ENCODE measurements at places on chromosomes 11 and 22.
A peak's percentile ranks its signal among the peaks of the same experiment; 100 is the strongest.

- DNase-seq, result no peak
These were observed 366.0 kb downstream of the RAB38 start for GRCh38 chr11:87809256-87809655.

- peak; percentile 63 for DNase-seq
These were observed 936 bp downstream of the BRD1 start for GRCh38 chr22:49826603-49827270.

DNA sequence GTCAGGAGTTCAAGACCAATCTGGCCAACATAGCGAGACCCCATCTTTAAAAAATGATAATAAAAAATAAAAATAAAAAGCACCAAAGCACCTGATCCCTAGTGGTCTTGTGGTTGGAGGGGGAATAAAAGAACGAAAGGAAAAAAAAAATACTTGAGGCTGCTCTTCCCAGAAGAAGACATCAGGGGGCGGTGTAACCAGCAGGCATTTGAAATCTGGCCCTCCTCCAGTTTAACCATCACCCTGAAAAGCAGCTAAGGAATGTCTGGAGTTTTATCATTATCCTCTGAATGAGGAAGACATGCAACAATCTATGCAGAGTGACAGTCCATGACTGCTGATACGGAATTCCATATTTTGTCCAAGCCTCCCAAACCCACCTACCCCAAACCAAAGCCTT, 5.6 kb upstream of the KCTD17 start:
- DNase-seq, result no peak

- DNase-seq, result no peak
These were observed 48.6 kb upstream of the SLC22A12 start for GRCh38 chr11:64542172-64543125.

- no peak for DNase-seq
These were observed 301.1 kb downstream of the BUD13 start for GRCh38 chr11:116471608-116472256.

DNA sequence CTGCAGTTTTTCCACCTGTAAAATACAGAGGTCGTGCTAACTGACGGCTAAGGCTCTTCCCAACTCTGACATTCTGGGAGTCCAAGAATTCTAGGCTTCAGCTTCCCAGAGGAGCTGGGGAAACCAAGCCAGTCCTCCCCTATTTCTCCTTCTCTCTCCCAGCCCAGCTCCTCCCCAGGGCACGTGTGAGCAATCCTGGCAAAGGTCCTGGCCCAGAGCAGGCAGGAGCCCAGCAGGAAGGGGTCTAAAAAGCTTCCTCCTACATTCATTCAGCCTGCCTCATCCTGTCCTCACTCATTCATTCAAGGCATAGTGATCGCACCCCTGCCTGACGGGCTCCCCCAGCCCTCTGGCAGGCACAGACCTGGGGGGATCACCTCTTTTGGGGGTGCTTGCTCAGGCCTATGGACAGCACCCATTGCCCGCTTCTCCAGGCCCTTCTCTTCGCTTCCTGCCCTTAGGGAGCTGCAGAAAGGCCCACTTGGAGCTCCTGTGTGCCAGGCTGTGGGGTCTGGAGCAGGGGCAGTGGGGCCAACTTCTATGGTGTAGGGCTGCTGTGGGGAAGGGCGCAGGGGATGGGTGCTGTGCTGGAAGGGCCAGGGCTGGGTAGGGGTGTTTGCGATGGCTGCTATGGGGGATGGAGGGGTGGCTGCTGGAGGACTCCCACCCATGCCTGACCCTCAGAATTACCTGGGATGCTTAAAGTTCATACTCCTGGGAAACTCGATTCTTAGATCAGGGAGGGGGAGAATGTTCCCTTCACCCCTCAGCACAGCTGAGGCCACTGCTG, 9.8 kb downstream of the KCNC1 start:
- no peak for DNase-seq

GRCh38 chr11:129195682-129196081, 3.6 kb upstream of the ARHGAP32 start:
- DNase-seq, result no peak

DNA sequence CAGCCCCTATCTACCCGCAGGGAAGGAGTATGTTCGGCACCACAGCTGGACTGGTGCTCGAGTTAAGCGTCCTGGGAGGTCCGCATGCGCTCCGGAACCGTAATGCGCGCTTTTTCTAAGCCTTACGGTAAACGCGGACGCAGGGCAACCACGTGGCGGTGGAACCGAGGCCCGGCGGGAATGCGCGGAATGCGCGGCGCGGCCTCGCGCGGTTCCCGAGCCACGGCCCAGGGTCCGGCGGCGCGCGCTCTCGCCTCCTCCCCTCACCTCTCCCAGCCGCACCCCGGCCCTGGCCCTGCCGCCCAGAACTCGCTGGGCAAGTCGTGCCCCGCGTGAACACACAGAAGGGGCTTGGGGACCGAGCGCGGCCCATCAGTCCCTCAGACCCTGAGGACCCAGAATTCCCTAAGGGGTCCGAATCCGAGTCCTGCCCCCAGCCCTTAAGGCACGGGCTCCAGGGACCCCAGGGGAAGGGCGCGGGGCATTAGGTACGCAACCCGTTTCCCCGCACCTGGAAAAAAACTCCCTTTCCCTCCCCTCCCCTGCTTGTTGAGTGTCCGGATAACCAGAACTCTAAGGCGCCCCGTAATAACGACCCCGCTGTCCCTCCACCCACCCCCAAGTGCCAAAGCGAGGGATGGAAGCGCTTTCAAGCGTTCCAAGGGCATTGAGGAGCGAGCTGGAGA, 4.3 kb upstream of the CCND1 start:
- DNase-seq, result no peak

DNA sequence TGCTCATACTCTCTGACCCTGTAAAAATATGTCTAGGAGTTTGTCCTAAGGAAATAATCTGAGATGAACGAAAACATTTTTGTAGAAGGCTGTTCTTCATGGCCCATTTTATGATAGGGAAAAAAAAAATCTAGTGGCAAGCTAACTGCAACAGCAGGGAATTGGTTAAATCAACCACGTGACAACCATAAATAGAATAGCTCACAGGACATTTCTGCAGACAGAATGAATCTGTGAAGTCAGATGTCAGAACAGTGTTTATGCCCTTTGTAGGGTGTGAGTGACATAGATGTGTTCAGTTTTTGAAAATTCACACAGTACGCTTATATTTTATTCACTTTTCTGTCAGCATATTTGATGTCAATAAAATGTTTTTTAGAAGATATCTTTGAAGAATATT, 16.1 kb downstream of the ARHGAP1 start:
- no peak for DNase-seq

- DNase-seq, result no peak
These were observed 50.2 kb downstream of the MIAT start for GRCh38 chr22:26707581-26707980.

GRCh38 chr11:32497951-32498350, 62.6 kb upstream of the WT1 start:
- DNase-seq, result no peak

DNA sequence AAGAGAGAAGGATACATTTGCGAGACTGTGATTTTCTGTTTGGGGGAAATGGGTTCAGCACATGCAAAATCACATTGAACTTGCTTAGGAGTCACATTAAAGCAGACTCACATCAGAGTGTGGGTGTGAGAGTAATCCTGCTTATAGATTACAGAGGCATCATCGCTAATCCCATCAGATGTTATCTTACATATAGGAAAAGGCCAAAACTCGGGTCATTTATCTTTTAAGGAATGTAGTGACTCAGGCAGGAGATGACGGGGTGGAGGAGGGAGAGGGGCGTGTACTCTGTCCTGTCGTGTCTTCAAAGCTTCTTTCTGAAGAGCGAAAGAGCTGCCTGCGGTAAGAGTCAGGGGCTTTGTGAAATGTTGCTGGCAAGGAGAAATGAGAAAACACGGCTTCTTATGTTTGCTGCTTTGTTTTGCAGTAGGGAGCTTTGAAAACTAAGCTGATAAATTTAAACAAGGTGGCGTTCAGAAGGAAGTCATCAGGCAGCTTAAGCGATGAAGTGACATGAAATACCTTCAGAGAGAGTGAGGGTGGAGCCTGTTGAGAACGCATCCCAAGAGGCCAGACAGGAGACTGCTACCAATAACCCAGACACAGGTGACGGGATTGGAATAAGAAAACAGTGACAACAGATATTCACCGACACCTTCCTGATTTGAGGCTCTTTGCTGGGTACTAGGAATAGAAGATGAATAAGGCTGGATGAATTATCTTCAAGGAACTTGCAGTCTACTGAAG, 2.2 kb upstream of the C11orf16 start:
- DNase-seq, result no peak

- no peak for DNase-seq
These were observed 462.4 kb upstream of the LRRC4C start for GRCh38 chr11:41921746-41922390.

DNA sequence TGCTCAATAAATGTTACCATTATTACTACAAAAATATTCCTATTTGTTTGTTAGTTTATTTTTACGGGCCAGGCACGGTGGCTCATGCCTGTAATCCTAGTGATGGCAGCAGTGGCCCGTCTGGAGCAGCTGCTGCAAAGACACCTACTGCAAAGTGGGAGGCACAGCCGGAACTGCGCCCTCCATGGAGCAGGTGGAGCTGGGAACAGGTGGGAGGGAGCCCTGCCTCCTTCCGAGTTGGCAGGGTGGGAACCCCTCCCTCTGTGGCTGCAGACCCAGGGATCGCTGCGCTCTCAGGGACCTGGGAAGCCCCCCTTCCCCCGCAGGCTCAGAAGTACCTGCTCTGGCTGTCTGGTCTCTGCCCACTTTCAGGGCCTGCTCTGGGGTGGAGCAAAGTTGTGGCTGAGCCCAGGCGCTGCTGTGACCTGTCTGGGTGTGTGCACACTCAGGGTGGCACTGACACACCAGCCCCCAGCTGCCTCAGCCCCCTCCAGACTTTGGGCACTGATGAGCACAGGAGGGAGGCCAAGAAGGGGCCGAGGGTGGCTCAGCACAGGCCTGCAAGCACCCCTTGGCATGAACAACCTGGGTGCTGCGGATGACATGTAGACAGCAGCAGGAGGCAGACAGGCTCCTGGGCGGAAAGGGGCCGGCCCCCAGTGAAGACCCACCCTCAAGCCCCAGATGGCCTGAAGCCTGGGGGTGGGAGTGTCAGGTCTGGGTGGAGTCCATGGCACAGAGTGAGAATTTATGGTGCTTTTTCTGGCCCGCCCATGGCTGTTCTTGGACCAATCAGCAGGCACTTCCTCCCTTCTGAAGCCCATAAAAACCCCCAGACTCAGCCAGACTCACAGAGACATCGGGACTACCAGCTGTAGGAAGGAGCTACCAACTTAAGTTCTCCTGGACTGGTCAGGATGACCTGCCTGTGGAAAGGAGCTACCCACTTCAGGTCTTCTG, 103.7 kb upstream of the CLMP start:
- no peak for DNase-seq

DNA sequence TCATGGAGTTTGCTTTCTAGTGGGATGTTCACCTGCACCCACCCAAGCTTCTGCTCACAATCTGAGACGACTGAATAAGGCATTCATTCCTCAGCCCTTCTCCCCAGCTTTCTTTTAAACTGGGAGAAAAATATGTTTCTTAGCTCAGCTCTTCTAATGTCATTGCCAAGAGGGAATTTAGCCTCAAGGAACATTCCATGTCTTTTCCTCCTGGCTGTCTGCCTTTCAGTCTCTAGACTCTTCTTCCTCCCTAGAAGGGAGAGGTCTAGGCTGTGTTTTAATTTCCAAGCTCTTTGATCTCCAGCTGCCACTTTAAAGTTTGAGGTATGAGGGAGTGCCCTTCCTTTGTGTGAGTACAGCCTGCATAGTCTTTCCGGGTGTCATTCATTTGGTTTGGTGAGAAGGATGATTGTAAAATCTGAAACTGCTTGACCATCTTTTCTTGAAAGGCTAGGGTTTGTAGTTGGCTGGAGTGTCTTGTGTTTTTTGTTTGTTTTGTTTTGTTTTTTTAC, 11.7 kb upstream of the HTATIP2 start:
- DNase-seq, result no peak

GRCh38 chr11:133386262-133386661, 146.0 kb downstream of the OPCML start:
- no peak for DNase-seq

GRCh38 chr11:74035264-74035663, 26.4 kb upstream of the UCP3 start:
- DNase-seq, result no peak

- DNase-seq, result no peak
These were observed 174.7 kb upstream of the MTNR1B start for GRCh38 chr11:92794783-92795182.

- DNase-seq, result no peak
These were observed 29.9 kb downstream of the SHANK2 start for GRCh38 chr11:71222318-71223080.

DNA sequence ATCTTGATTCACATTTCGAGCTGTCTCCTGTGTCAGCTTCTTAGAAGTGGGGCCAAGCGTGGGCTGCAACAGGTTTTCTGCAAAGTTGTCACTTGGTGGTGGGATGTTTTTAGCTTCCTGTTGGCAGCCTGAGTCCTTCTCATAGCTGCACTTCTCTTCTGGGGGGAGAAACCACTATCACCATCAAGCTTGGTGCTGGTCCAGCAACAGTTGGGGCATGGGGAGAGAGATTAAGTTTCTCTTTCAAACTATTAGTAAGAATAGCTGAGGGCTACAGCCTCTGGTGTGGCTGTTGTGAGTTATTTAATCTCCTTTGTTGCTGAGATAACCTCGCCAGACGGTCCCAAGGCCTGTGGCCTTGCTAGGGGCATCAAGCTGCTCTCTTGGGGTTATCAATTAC, 123.3 kb upstream of the CRYBB3 start:
- DNase-seq, result no peak

GRCh38 chr22:45235101-45235777, 5.5 kb downstream of the KIAA0930 start:
- no peak for DNase-seq

GRCh38 chr11:114036147-114036811, 23.2 kb upstream of the ZBTB16 start:
- DNase-seq, result peak; percentile 74

- peak; percentile 60 for DNase-seq
These were observed 3.1 kb upstream of the MN1 start for GRCh38 chr22:27804470-27805297.

GRCh38 chr22:29275167-29275566, 7.1 kb downstream of the EWSR1 start:
- DNase-seq, result no peak

DNA sequence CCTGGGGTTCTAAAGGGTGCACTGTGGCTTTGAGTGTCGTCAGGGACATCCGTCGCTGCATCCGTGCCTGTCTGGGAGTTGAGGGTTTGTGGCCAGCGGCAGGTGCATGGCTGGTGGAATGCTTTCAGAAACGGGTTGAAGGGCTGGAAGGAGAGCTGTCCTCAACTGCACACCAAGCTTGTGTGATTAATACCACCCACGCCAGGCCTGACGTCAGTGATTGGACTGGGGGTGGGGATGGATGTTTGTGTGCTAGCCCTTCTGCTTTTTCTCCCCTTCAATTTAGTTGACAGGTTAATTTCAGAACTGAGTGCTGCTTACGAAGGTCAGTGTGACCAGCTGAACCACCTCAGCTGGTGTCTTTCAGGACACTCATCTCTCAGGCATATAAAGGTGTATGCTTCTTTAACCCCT, 3.2 kb upstream of the GAB2 start:
- DNase-seq, result no peak
